Erythroblast (primary cell): ENCODE measurements at places on chromosomes 4 and X.

- DNase-seq, result no peak
These were observed 1.1 kb upstream of the SLBP start for GRCh38 chr4:1713003-1713851.

DNA sequence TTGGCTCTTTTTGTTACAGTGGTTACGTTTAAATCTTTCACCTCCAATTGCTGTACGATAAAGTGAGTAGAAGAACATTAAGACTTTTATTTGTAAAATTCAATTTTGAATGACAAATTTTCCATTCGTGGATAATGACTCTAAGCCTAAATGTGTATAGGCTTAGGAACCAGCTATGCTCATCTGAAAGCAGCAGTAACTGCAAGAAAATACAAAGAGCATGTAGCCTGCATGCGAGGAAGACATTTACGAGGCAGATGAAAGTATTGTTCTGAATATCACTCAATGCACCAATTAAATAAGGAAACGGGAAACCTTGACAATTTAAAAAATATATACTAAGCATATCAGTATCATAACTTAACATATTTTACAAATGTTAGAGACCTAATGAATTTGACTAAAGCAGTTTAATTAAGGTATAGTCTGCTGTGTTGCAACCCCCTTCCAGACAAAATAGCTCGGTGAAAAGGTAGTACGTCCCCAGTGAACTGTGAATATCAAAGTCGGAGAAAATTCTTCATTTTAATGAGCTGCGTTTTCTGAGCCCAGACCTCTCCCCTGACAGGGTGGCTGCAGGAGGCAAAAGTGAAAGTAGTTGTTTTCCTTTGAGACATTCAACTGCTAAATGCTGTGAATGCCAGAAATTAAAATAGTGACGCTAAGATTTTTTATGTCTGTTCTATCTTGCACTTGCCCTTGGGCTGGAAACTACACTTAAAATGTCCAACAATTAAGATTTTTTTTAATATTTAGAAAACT, 1236.5 kb upstream of the TENM3 start:
- no peak for DNase-seq

DNA sequence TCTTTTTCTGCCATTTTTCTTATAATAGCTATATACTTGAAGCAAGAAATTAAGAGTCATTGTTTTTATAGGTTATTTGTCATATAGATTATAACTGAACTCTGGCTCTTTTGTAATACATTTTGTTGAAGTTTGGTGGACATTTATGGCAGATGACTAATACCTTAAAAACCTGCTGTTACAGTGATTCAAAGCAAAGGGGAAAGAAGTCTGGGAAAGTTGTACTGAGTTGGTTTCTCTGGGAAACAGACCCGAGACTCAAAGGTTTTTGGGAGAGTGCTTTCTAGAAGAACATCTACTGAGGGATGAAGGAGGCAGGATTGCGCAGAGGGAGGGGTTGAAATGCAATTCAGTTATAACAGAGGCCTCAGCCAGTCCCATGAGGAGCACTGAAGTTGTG, 35.9 kb downstream of the NAP1L5 start:
- DNase-seq, result no peak

DNA sequence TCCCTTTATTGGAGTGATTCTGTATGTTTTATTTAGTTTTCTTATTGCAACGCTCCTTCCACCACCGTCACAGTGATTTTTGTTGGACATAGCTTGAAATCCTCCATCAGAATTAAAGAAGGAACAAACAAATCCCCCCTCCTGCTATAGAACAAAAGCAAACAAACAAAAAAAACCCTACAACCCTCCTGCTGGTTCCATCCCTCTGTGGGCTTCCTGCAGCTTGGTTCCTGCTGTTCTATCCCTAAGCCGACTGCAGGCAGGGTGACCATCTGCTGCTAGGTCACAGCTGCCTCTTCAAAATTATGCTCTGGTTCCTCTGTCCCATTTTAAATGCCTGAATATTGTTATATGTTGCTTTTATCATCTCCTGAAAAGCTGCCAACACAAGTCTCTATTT, 116.8 kb upstream of the AGA start:
- DNase-seq, result no peak
